Ureter (tissue), 1 donor: ENCODE measurements at places on chromosomes 7 and 10. TPM values are rescaled to one million over a fixed set of nuclear protein-coding genes. Genes with fewer than 3 reads are reported as not detected.
A peak's percentile ranks its signal among the peaks of the same experiment; 100 is the strongest.

- DNase-seq: no peak
These were observed 50.6 kb upstream of the STEAP4 start for GRCh38 chr7:88357294-88357693.

The AKR1C4 gene
- total RNA-seq: not detected

GRCh38 chr7:157676456-157677255 is 339.9 kb downstream of the DNAJB6 start:
- no peak for DNase-seq

DNA sequence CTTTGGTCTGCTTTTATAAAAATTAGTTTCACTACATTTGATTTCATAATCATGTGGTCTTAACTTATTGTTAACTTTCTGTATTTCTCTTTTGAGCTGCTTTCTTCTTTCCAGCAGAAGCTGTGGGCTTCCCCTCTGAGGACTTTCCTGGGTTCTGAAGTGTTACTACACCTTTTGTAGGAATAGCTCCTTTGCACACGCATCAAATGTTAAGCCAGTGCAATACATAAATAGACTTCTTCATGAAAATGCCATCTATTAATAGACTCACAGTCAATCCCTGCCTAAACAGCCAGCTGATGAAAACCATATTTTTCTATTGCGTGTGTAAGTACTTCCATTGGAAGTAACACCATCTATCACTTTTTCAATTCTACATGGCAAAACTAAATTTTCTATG is 1.5 kb downstream of the ABCB4 start:
- DNase-seq: no peak

GRCh38 chr7:121873289-121874194 is 581 bp downstream of the PTPRZ1 start:
- no peak for DNase-seq

- DNase-seq: no peak
These were observed 74.7 kb downstream of the SHH start for GRCh38 chr7:155737590-155737989.

GRCh38 chr10:119666709-119667004 is 15.5 kb downstream of the BAG3 start:
- no peak for DNase-seq

GRCh38 chr10:21673668-21674067 is 139.6 kb downstream of the MLLT10 start:
- DNase-seq: no peak

The TMEM106B gene
- 56.6 TPM for total RNA-seq

The CELF2 gene
- total RNA-seq: 36.9 TPM

DNA sequence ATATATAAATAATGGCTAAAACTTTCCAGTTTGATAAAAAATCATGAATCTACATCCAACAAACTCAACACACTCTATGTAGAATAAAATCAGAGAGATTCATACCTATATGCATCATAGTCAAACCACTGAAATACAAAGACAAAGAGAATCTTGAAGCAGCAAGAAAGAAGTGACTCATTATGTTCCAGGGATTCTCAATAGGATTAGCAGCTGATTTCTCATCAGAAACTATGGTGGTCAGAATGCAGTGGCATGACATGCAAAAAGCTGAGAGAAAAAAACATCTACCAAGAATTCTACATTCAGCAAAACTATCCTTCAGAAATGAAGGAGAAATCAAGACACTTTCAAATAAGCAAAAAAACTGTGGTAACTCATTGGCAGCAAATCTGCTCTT is 187.4 kb downstream of the RNLS start:
- no peak for DNase-seq

- no peak for DNase-seq
These were observed 63.0 kb downstream of the CCDC71L start for GRCh38 chr7:106597751-106598546.

- no peak for DNase-seq
These were observed 7.4 kb downstream of the YWHAG start for GRCh38 chr7:76351372-76351771.

DNA sequence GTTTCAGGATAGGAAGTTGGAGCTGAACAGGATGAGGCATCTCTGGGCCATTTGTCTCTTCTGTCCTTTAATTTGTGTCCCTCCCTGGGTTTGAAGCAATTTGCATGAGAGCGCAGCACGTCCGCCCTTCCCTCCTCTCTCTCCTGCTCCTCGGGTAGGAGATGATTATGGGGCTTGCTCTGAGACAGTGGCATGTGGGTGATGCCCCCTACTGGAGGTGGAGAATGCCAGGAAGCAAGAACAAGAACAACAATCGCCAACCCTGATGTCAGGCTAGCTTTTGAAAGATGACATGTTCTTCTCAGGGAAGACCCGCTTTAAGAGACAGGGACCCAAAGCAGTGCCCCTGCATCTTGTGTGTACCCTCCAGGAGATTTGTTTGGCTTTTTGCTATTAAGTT is 63.9 kb upstream of the LOXL4 start:
- DNase-seq: no peak

DNA sequence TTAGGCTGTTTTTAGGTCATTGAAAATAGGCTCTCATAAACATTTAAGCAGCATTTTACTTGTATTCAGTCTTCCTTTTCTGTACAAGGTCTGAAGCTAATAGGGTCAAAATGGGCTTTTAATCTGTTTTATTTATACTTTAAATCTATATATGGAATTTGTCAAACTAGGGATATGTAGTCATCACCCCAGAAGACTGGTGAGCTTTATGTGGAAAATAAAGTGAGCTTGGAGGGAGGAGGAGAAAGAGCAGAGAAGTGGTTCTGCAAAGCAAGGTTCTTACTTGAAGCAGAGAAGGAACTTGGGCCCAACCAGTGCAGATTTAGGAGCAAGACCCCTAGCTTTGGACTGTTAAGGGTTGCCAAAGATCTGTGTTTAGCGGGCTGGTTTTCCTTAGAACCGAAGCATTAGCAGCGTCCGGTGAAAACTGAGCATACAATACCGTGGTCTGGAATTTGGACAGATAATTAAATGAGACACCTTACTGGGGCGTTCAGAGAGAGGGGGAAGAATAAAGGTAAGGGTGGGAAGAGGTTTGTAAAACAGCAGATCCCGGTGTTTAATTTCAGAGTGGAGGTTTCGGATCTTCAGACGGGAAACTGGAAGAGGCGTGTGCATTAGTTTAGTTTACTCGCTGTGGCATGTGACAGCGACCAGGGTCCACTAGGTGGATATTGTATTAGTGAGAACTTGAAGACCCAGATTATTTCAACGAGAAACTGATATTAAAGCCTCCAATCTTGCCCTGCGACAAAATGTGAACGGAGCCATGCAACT is 2.4 kb downstream of the BAMBI start:
- no peak for DNase-seq

GRCh38 chr10:73838008-73838567 is 26.7 kb upstream of the NDST2 start:
- no peak for DNase-seq

GRCh38 chr10:131478377-131478989 is 167.0 kb upstream of the TCERG1L start:
- no peak for DNase-seq

- no peak for DNase-seq
These were observed 512.6 kb downstream of the PTPRN2 start for GRCh38 chr7:158074896-158075632.

DNA sequence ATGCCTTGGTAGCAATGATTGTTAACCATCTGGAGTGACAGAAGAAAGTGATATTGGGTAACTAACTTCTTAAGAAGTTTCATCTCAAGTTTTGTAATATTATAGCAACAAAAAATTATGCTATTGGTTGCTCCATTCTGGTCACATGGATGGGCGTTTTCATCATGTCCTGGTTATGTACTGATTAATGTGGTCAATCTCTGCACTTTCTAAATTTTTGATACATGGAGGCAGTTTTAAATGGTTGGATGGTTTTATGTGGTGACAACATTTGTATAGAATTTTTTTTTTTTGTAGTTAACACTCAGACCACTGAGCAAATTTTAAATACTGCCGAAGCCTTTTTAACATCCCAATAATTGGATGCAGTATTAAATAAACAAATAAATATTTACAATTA is 55.2 kb upstream of the CCAR1 start:
- no peak for DNase-seq

DNA sequence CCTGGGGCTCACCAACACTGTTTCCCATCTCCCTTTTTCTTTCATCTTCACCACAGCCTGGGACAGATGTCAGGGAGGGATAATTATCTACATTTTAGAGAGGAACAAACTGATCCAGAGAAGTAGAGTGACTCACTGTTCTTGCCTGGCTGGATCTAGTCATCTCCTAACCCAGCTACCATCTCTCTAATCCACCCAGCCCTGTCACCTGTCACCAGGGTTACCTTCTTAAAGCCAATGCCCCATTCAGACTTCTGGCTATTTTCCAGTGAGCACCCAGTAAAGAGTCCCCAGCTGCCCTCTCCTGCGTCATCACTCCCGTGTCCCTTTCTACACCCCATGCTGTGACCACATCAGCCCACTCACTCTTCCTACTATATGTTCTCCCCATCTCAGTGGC is 68.4 kb upstream of the DUSP5 start:
- no peak for DNase-seq

- no peak for DNase-seq
These were observed 13.1 kb upstream of the FAM20C start for GRCh38 chr7:179209-179681.

DNA sequence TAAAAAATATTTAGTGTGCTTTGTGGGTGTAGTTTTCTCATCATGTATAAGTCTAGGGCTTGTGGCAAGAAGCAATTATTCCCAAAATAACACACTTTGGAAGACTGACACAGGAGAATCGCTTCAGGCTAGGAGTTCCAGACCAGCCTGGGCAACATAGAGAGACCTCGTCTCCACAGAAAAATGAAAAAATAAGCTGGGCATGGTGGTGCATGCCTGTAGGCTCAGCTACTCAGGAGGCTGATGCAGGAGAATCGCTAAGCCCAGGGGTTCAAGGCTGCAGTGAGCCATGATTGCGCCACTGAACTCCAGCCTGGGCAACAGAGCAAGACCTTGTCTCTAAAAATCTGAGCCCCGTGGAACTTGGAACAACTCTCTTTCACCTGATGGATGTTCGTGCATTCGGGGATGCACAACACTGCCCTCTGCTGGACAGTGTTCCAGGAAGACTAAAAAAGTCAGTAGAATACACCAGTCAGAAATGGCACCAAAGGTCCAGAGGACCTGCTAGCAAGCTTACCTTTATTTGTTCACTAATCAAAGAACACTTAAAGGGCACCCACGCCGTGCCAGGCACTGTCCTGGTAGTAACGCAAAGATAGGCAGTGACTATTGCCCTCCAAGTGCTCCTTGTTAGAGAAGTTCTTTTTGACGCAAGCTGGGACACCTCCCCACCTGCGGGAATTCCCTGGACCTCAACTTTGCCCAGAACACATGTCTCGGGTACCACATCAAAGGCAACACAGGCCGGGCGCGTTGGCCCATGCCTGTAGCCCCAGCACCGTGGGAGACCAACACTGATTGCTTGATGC is 81.9 kb upstream of the CALN1 start:
- DNase-seq: peak; percentile 56

DNA sequence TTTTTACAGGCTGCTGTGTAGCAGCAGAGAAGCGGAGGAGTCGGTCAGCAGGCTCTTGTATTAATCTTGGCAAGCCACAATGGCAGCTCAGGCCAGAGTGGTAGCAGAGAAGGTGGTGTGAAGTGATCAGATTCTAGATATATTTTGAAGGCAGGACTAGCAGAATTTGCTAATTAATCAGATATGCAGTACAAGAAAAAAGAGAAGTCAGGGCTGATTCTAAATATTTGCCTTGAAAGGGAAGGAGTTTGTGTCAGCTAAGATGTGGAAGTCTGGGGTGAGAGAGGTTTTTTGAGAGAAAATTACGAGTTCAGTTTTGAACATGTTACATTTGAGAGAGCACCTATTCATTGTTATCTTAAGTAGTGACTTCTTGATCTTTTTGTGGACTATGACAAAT is 176.3 kb downstream of the WNT2 start:
- DNase-seq: no peak
